T follicular helper cell (primary cell): ENCODE measurements at places on chromosomes 12 and 14.

- no peak for DNase-seq
These were observed 44.2 kb downstream of the LGMN start for GRCh38 chr14:92704036-92704804.

- no peak for DNase-seq
These were observed 40.5 kb upstream of the C14orf132 start for GRCh38 chr14:95998656-95999055.

- no peak for DNase-seq
These were observed 84.0 kb downstream of the TMCC3 start for GRCh38 chr12:94566345-94566744.

DNA sequence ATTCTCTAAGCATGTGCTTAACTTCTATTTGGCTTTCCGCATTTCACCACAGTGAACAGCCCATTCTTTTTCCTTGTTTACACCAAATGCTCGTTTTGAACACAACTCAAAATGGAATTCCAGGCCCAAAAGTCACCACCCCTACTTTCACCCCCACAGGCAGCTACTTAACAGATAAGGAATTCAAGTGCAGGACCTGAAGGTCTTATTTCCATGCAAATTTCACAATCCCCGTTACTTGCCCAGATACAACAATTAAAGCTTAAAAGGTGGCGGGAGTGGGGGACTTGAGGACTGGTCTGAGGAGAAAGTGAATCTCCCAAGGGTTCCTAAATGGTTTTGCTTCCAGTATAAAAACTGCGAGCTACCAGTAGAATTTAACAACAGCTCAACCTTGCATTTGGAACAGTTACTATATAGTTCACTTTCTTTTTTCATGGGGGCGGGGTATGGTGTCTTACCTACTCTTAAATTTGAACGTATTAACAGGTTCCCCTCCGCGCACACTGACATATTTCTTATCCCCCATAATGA, 3.7 kb downstream of the USP44 start:
- no peak for DNase-seq

GRCh38 chr14:103512701-103513611, 9.7 kb downstream of the CKB start:
- DNase-seq: no peak

DNA sequence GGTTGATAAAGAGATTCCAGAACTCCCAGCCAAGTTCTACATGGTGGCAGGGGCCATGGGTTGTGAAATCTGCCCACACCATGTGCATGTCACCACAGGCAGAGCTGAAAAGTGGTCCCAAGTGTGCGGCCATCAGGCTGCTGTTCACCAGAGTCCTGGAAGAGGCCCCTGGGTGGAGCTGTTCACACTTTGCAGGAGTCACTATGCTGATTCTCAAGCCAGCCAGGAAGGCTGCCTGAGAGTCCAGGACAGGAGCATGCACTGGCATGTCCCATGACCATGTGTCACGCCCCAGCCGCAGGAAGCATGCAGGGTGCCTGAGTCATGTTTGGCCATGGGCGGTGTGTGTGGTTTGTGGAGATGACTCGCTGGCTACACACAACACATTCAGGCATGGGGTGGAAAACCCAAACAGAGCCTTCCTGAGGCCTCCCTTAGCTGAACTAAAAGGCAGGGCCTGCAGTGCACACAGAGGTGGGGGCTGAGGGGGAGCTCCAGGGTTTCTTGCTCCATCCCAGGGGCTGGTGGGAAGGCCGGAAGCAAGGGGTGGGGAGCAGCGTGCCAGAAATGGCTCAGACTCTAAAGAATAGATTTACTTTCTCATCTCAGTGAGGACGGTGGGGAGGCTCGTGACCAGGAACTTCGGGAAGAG, 19.4 kb downstream of the ABCB9 start:
- no peak for DNase-seq

DNA sequence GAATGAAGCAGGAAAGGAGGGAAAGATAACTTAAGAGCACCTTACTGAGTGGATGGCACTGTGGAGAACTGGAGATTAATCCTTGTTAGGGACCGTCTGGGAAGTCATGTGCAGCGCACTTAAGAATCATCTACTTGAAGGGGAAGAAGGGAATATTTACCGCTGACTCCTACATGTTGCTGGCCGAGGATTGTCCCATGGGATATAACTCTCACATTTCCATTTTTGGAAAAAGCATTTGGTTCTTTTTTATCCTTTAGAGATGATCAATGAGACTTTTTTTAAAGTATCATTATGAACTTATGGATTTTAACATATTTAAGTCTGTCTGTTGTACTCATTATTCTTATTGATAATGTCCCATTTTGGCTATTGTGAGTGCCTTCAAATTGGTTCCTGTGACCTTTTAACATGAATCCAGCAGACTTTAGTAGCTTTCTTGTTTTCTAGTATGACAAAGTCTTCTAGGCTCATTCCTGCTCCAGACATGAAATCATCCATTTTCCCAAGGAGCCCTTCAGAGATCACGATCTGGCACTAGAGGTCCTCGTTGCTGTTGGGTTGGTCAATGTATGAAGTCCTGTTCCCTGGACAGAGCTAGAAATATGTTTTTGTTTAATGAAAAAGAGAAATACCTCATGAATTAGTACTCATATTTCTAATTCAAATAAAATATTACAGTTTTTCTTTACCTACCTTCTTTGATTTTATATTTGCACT, 20.2 kb upstream of the FAM234B start:
- no peak for DNase-seq

- peak; percentile 12 for DNase-seq
These were observed 873 bp downstream of the PLXNC1 start for GRCh38 chr12:94149119-94149780.

GRCh38 chr12:127663716-127664115, 603.3 kb upstream of the TMEM132C start:
- DNase-seq: no peak

- no peak for DNase-seq
These were observed 87.0 kb downstream of the SAMD4A start for GRCh38 chr14:54653712-54654469.

DNA sequence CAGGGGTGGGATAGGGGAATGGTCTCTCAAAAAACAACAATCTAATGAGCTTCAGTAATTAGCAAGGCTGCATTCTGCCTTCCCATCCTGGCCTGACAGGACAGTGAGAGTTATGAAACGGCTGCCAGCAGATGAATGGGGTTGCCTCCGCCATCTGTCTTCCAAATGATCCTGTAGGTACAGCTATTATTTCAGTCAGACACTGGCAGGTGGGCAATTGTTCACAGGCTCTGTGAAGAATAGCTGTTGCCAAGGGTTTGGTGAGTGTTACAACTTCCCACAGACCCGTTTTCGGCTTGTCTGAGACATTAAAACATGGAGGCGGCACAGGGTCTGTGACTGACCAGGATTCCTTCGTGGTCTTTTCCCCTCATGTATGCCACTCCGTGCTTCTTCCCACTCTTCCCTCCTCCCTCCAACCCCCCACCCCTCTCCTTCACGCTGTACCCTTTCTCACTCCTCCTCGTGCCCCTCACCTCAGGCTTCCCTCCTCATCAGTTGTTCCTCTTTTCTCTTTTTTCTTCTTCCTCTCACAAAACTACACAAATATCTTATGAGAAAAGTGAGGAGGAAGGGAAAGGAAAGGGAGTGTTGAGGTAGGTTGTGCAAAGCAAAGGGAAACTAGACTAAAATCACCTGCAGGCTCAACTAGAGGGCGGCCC, 160.8 kb upstream of the GZMB start:
- no peak for DNase-seq

GRCh38 chr14:93160353-93160801, 24.3 kb downstream of the MOAP1 start:
- DNase-seq: no peak

- DNase-seq: no peak
These were observed 45.8 kb upstream of the MYL2 start for GRCh38 chr12:110966081-110966760.

GRCh38 chr14:39181026-39181692, 6.1 kb downstream of the PNN start:
- no peak for DNase-seq

DNA sequence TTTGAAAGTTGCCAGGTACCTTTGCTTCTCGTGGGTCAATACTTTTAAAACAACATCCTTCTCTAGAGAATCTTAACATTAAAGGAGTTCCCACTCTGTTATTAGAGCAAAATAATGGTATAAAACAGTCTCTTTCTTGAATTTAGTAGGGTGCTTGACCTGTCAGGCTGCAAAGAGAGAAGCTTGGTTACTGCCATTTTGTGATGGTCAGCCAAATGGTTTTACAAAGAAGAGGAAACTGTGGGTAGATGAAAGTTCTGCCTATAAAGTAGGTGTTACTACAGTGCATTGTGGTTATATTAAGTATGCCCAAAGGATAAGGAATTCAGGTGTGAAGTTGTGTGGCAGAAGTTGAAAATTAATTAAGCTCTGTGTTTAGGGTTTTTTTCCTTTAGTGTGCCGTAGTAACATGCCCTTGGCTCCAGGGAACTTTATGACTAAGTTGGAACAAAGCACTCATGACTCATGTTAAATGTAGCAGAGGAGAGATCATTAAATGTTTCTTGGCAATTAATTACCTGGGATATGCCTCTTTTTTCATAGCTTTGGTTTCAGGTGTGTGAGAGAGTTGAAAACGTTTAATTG, 354.0 kb upstream of the KITLG start:
- no peak for DNase-seq

DNA sequence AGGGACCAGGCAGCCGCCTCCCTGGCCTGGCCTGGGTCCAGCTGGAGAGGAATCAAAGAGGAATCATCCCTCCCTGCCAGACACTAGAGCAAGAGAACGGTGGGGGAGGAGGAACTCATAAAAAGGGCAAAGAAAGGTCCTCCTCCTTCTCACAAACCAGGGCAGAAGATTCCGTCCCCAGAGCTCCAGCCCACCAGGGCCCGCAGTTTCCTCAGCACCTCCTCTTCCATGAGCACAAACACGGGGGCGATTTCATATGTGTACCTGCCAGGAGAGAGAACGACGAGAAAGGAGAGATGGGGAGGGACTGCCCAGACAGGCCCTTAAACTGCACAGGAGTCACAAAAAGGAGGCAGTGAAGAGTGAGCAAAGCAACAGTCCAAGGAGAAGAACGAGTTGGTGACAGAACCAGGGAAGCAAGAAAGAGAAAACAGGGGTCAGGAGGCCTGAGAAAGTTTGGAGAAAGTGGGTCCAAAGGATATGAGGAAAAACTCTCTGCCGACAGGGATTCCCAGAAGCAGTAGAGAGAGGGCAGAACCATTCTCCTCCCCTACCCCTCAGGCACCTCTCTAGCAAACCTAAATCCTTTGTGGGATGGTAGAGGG, 8.7 kb upstream of the ZNF740 start:
- DNase-seq: no peak

GRCh38 chr14:101963656-101964296, 597 bp upstream of the DYNC1H1 start:
- DNase-seq: no peak

- DNase-seq: no peak
These were observed 15.5 kb upstream of the IRF2BPL start for GRCh38 chr14:77043984-77044485.

DNA sequence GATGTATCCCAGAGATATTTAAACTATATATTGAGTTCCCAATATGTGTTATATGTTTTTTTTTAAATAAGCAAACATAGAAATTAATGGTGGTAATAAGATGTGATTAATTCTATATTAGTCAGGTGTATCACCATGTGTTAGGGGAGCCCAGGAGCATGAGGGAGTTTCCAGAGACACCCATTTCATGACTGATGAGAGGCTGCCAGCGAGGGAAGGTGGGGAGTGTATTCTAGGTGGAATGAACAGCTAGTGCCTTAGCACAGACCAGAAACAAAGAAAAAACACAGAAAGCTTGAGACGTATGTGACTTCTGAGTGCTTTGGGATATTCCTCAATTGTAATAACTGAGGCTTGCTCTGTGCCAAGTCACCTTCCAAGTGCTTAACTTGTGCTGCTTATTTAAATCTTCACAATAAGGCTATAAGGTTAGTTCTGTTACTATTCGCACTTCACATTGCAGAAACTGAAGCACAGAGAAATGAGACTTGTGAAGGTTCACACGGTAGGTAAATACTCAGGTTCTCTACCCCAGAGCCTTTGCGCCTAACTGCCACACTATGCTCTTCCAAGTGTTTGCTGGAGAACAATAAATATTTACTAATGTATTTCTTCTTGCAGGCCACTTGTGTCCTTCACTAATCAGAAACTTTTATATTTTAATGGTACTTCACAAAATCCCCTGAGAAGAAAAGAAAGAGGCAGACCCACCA, 17.9 kb upstream of the MGP start:
- DNase-seq: no peak

DNA sequence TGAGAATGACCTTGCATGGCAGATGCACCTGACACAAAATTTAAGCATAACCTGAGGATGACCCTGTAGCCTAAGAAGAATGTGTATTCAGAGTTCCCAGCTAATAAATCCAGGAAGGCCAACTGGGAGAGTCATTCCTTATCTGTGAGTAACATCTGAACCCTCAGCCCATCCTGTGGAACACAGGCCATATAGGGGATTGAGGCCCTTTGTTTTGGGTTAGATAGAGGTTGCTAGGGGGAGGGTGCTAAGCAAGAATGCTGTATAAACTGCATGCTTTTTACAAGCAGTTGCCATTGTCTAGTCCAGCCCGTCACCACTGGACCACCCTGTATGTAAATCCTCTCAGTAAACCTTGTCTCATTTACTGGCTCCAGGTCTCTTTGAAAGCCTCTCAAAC, 77.0 kb downstream of the BICD1 start:
- no peak for DNase-seq

GRCh38 chr12:84201976-84202375, 710.6 kb downstream of the SLC6A15 start:
- DNase-seq: no peak

DNA sequence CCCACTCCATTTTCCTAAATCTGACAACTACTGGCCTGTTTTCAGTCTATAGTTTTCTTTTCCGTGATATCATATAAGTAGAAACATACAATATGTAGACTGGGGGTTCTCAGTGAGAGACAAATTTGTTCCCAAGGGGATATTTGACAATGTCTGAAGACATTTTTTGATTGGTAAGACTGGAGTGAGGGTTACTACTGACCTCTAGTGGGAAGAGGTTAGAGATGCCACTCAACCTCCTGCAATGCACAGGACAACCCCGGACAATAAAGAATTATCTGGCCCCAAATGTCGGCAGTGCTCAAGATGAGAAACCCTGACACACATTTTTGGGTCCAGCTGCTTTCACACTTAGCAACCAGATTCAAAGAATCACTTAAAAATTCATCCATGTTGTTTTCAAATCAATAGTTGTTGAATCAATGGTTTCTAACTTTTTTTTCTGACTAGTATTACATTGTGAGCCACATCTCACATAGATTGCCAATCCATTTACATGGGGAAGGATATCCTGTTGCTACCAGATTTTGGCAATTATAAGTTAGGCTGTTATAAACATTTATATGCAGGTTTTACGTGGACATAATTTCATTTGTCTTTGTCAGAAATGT, 307.1 kb downstream of the RPL10L start:
- DNase-seq: no peak
